ENCODE measurements at places on chromosomes 13 and 19. TPM values are rescaled to one million over a fixed set of nuclear protein-coding genes. Genes with fewer than 3 reads are reported as not detected.

GRCh38 chr19:9008667-9009066 is 1.5 kb downstream of the MUC16 start:
- DNase-seq: no peak

GRCh38 chr13:59458908-59459579 is 704.7 kb downstream of the DIAPH3 start:
- DNase-seq: no peak

MAST1 gene
- total RNA-seq: not detected

GRCh38 chr13:59103004-59103768 is 1060.5 kb downstream of the DIAPH3 start:
- DNase-seq: no peak

KCNN1 gene
- not detected for total RNA-seq

- no peak for DNase-seq
Measured at GRCh38 chr19:17703824-17704463, 15.3 kb upstream of the MAP1S start.

GRCh38 chr13:50378509-50379044 is 363.3 kb downstream of the KCNRG start:
- DNase-seq: no peak

- DNase-seq: no peak
Measured at GRCh38 chr19:19260417-19261214, 12.5 kb downstream of the TM6SF2 start.

DNA sequence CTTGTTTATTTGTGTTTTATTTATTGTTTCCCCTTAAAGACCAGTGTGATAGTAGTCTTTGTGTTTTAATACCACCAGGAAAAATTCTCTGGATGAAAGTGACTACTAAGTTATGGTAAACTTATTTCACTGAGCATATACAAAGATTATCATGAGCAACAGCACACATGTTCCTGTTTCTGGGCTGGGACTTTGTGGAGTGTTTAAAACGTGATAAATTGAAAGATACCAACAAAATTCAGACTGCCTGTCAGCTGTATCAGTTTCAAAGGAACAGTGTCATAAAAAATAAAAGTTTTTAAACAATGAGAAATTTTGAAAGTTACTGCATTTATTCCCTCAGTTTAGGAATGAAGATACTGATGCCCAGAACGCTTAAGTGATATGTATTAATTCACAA is 259.4 kb downstream of the DACH1 start:
- no peak for DNase-seq

LENG9 gene
- 14.4 TPM for total RNA-seq

HDGFL2 gene
- 22.7 TPM for total RNA-seq

DNA sequence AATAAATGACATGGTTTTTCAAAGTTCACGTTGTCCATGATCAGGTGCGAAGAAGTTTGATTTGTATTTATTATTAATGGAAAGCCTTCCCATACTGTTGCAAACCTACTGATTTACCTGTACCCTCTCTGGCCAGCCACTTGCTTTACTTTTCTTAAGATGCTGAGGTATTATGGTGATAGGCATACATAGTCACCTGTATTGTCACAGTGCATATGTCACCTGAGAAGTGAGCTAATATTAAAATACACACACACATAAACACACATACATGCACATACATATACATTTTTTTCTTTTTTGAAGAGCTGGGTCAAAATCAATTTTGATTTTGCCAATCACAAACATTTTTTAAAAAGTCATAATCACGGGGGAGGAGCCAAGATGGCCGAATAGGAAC is 72.1 kb downstream of the RNASEH2B start:
- DNase-seq: no peak

IFNL1 gene
- not detected for total RNA-seq

GRCh38 chr13:40394304-40394985 is 272.0 kb downstream of the FOXO1 start:
- DNase-seq: no peak

GRCh38 chr19:53810187-53810546 is 13.9 kb downstream of the NLRP12 start:
- DNase-seq: no peak

DNA sequence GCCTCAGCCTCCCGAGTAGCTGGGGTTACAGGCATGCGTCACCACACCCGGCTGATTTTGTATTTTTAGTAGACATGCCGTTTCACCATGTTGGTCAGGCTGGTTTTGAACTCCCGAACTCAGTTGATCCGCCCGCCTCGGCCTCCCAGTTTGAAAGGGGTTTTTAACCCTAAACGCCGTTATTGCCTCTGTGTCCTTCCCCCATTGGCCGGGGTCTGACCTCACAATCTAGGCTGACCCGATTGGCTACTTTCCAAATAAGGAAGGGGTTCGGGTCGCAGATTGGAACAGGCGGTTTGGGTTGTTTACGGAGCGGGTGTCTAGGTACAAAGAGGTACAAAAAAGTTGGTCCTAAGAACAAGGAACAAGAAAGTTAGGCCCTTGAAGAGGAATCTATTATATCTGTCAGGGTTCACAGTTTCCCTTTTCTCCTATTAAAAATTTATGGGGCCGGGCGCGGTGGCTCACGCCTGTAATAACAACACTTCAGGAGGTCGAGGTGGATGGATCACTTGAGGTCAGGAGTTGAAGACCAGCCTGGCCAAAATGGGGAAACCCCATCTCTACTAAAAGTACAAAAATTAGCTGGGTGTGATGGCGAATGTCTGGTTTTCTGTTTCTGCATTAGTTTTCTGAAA is 1.0 kb downstream of the ZNF253 start:
- DNase-seq: no peak

DNA sequence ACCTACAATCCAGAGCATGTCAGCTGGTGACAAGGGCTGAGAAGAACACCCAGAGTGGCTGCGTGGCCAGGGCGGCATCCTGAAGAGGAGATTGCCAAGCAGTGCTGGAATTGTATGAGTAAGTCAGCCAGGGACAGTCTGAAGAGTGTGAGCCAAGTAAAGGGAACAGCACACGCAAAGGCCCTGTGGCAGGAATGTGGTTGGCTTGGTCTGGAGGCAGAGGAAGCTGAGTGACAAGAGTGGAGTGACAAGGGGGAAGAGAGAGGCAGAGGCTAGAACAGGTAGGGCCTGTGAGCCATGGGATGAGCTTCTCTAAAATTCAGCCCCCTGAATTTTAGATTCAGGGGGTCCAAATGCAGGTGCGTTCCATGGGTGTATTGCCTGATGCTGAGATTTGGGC is 53.7 kb upstream of the UQCRFS1 start:
- DNase-seq: no peak

MBD3L2 gene
- total RNA-seq: not detected

DNA sequence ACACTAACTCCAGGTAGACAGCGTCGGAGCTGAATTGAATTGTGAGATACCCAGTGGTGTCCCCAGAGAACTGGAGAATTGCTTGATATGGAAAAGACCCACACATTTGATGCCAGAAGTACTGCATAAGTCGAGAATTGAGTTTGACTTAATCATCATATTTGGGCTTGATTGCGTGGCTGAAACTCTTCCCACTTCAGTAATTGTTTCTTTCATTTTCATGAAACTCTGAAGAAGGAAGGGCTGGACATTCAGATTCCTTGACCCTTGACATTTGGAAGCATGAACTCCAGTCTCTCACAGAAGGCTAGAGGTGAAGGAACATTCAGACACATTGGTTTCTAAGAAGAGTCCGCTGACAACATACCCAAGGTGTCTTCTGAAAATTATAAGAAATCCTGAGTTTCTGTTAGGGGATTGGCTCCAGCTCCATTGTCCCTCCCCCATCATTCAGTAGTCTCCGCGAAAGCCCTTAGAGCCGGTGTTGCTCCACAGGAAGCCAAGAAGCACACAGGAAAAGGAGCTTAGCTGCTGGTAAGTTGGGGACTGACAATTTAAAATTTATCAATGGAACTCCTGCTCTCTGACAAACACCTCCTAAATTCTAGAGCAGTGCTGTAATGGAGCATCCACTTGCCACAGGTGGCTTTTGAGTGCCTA is at the start of gene FPR2:
TSS of gene FPR2 (plus strand) at position 484 of the 660 bp plus-strand sequence. CDS start 7,479 bp downstream, outside the sequence.
- no peak for DNase-seq

- no peak for DNase-seq
Measured at GRCh38 chr19:10093295-10094186, 7.4 kb downstream of the SHFL start.

KLHL1 gene
- total RNA-seq: not detected

GRCh38 chr19:49213791-49214190 is 56.2 kb downstream of the TRPM4 start:
- DNase-seq: no peak

GRCh38 chr13:86082121-86082520 is 282.9 kb upstream of the SLITRK6 start:
- no peak for DNase-seq

- no peak for DNase-seq
Measured at GRCh38 chr19:38557205-38557799, 60.5 kb downstream of the MAP4K1 start.

- DNase-seq: no peak
Measured at GRCh38 chr13:104984296-104984818, 1551.1 kb downstream of the EFNB2 start.

DNA sequence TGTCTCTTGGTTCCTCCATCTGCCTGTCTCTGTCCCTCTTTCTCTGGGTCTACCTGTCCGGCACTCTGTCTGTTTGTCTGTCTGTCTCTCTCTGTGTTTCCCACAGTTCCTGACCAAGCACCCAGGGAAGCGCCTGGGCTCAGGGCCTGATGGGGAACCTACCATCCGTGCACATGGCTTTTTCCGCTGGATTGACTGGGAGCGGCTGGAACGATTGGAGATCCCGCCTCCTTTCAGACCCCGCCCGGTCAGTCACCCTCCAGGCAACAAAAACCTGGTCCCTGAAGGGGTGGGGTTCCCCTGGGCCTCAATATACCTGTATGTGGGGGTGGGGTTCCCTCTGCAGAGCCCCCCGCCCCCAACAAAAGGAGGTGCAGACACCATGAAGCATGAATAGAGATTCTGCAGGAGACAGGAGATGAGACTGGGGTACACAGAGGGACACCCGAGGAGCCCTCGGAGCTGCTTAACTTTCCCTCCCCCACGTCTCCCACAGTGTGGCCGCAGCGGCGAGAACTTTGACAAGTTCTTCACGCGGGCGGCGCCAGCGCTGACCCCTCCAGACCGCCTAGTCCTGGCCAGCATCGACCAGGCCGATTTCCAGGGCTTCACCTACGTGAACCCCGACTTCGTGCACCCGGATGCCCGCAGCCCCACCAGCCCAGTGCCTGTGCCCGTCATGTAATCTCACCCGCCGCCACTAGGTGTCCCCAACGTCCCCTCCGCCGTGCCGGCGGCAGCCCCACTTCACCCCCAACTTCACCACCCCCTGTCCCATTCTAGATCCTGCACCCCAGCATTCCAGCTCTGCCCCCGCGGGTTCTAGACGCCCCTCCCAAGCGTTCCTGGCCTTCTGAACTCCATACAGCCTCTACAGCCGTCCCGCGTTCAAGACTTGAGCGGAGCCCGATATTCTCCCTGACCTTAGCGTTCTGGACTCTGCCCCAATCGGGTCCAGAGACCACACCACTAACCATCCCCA is 2.6 kb upstream of the CACNG7 start:
- no peak for DNase-seq

DNA sequence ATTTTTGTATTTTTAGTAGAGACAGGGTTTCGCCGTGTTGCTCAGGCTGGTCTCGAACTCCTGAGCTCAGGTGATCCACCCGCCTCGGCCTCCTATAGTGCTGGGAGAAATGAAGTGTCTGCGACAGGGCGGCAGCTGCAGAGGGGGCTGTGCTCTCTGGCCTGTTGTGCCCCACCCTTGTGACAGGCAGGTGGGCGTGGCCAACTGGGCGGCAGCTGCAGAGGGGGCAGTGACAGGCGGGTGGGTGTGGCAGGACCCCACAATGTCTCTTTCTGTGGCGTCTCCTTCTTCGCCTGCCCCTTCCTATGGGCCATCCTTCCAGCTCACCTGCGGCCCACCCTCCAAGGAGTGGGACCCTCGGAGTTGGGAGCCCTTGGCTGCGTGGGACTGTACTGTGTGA is 11.8 kb downstream of the STK11 start:
- no peak for DNase-seq

DNA sequence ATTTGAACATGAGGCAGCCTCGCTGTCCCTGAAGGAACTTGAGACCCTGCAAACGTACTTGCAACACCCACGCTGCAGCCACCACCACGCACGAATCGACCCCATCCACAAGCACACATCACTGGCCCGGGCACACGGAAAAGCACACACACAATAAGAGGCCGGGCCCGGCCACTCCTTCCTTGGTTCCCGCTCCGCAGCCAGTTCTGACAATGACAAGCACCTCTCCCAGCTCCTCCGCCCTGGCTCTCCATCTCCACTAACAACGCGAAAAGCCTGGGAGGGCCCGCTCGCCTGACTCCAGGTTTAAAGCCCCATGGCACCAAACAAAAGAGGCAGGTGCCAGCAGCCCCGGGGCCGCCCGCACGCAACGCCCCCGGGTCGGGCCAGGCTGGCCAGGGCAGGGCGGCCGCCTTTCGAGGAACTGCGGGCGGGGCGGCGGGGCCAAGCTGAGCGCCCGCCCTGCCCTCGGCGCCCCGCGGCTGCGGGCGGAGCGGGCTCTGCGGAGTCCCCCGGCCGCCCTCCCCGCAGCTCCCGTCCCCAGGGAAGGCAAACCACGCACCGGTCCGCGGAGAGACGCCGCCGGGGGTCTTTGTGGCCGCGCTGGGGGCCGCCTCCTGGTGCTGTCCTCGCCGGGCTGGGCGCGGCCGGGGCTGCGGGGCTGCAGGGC is 495 bp downstream of the DCLK1 start:
- DNase-seq: no peak

CGB5 gene
- not detected for total RNA-seq

SCGB2B2 gene
- 0.41 TPM for total RNA-seq

OVOL3 gene
- total RNA-seq: not detected

DZIP1 gene
- total RNA-seq: 24.5 TPM

HPN gene
- total RNA-seq: 5.4 TPM

OR10H1 gene
- total RNA-seq: not detected

ERICH4 gene
- not detected for total RNA-seq
